SW 1271 (cell line): ENCODE measurements at places on chromosomes 4 and X.

DNA sequence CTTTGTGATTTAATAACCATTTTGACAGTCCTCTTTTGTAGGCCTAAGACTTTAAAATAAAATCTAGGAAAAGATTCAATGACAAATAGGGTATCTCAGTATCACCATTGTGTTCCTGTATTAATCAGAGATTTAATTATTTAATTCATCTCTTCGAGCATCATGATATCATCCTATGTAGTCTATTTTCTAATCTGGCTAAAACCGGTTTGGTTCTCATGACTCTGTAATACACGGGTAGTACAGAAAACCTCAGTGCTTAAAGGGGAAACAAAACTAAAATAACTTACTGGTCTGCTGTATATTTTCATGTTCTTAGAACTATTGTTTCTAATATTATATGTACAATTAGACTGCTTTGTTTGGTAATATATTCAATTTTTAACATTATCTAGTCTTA is 23.7 kb upstream of the FBXW7 start:
- no peak for DNase-seq

- DNase-seq = no peak
Observed at GRCh38 chrX:63661676-63662075, 123.3 kb downstream of the ARHGEF9 start.

DNA sequence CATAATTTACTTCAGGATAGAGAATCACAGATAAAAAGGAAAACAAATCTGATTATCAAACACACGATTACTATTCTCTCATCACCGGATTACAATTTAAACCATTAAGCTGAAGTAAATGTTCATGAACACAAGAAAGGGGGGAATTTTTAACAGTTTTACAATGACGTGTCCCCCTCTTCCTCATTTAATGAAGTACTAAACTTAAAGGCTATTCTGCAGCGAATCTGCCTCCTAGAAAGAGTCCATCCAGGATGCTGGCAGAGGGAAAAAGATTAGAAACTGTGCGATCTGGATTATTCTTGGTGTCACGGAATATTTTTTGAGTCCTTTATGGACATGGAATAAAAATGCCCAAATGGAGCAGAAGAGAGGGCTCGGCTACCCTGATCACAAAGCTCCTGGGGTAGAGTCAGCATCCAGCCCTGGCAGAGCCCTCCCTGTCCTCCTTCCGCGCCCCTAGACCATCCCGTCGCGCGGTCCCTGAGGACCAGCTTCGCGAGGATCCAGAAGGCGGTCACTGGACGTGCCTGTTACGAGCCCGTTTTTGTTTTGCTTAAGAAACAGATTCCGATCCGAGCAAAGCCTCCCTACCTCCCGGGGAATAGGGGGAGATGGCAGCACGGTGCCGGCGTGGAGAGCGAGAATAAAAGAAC is 1.2 kb downstream of the ELF2 start:
- DNase-seq = peak; percentile 55

- no peak for DNase-seq
Observed at GRCh38 chr4:184150102-184150839, 67.4 kb downstream of the ENPP6 start.

DNA sequence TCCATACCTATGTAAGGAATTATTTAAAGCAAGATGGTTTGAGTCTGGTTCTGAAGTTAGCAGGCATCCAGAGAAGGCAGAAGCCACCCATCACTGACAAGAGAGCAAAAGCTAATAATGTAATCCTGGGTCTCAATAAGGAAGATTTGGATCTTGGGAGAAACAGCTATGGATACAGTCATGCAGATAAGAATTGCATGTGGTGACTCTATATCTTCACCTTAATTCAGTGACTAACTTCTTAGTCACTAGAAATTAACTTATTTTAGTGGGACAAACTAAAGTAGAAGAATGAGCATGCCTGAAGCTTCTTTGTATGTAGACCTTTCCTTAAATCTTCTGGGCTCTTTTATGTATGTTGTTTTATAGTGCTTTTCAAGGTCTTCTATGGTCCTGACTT is 66.6 kb downstream of the ATP10D start:
- DNase-seq = no peak

- no peak for DNase-seq
Observed at GRCh38 chr4:101418466-101418865, 71.1 kb upstream of the PPP3CA start.

GRCh38 chrX:112941209-112941837 is 100.7 kb upstream of the AMOT start:
- DNase-seq = no peak

DNA sequence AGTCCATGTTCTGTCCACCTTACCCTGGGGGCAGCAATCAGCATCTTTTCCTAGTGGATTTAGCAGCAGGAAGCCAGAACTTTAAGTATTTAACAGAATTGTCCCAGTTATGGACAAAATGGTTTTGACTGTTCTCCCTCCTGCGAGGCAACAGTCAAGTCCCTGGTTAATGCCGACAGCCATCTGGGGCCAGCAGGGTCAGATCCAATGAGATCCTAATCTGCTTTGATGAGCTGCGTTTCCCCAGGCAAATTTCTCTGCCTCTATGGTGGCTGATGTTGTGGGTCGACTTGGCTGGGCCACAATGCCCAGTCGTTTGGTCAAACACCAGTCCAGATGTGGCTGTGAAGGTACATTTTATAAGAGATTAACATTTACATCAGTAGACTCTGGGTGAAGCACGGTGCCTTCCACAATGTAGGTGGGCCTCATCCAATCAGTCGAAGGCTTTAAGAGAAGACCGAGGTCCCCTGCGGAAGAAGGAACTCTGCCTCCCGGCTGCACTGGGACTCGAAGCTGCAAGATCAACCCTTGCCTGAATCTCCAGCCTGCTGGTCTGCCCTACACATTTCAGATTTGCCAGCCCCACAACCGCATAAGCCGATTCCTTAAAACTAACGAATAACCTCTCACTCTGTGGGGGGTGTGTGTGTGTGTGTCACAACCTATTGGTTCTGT is 89.0 kb upstream of the C4orf50 start:
- DNase-seq = no peak

- DNase-seq = no peak
Observed at GRCh38 chr4:18067031-18067430, 45.5 kb upstream of the LCORL start.

- DNase-seq = no peak
Observed at GRCh38 chr4:82601242-82602015, 39.6 kb upstream of the TMEM150C start.

DNA sequence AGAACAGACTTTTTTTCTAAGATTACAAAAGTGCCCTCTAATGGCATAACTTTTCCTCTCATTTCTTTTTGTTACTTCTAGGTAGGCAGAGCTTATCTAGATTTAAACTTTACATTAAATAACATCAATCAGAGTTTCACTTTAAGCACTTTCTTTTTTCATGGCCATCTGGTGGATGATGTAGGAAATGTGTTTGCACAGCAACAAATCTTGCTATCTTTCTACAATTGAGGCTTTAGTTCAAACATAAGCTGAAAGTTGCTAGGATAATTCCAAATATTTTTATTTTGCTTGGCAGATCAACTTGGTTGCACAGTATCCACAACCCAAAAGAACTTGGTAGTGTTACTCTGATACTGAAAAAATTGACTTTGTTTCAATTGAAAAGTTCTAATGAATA is 22.0 kb downstream of the NDNF start:
- no peak for DNase-seq

DNA sequence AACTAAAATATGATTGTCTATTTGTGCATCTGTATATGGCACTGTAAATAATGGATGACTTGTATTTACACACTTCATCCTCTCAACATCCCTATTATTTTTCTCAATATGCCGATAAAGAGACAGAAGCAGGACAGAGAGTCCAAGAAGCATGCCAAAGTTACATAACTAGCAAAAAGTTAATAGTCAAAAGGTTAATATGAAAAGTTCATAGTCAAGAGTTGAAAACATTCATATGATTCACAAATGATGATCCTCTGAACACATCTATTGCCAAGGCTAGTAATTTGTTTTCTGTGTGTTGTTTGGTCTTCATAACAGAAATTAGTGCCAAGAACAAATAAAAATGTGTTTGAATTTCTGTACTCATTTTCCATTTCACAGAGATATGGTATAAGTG is 231.0 kb downstream of the ADAMTS3 start:
- no peak for DNase-seq

GRCh38 chr4:17094876-17095210 is 196.4 kb upstream of the LDB2 start:
- DNase-seq = no peak
